Activated CD4-positive, alpha-beta T cell treated with anti-CD3 and anti-CD28 coated beads for 4 hours (primary cell): ENCODE measurements at places on chromosomes 5 and 9.

DNA sequence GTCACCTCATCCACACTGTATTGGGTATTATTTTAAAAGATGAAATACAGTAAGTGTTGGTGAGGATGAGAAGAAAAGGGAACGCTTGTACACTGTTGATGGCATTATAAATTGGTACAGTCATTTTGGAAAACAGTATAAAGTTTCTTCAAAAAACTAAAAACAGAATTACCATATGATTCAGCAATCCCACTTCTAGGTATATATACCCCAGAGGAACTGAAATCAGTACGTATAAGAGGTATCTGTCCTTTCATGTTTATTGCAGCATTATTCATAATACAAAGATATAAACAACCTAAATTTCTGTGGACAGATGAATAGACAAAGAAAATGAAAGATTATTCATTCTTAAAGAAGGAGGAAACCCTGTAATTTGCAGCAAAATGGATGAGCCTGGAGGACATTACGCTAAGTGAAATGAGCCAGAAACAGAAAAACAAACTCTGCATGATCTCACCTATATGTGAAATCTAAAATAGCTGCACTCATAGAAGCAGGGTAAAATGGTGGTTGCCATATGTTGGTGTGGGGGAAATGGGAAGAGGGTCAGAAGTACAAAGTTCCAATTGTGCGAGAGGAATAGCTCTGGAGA, 191.6 kb downstream of the TRIM36 start:
- no peak for DNase-seq

DNA sequence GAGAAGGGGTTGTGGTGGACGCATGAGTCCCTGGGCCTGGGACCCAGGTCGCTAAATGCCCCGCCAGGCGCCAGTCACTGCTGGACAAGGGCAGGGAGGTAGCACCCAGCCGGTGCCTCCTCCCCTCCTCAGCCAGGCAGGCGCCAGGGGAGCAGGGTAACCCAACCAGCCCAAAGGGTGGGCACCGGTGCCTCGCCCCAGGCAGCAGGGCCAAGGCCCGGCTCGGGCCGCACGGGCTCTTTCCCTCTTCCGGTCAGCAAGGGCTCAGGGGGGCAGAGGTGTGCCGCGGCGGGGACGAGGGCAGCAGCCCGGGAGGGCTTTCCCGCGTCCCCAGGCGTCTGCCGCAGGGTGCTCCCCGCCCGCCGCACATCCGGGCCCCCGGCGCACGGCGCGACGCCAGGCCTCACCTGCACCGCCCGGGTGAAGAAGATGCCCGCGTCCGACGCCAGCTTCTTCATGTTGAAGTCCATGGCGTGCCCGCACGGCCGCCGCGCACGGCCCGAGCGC, 393 bp downstream of the SH3GLB2 start:
- DNase-seq, result no peak

DNA sequence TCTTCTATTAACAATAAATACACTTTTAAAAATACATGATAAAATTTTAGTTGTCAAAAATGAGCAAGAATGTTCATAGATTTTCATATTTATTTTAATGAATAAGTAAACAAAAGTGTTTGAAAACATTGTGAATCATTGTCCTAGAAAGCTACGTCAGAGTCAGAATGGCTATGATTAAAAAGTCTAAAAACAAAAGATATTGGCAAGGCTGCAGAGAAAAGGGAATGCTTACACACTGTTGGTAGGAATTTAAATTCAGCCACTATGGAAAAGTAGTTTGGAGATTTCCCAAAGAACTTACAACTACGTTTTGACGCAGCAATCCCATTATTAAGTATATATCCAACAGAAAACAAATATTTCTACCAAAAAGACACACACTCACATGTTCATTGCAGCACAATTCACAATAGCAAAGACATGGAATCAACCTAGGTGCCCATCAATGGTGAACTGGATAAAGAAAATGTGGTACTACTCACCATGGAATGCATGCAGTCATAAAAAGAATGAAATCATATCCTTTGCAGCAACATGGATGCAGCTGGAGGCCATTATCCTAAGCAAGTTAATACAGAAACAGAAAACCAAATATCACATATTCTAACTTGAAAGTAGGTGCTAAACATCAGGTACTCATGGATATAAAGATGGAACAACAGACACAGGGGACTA, 49.2 kb upstream of the FBXL17 start:
- no peak for DNase-seq

- no peak for DNase-seq
Observed at GRCh38 chr5:58530942-58531490, 39.8 kb downstream of the GAPT start.

DNA sequence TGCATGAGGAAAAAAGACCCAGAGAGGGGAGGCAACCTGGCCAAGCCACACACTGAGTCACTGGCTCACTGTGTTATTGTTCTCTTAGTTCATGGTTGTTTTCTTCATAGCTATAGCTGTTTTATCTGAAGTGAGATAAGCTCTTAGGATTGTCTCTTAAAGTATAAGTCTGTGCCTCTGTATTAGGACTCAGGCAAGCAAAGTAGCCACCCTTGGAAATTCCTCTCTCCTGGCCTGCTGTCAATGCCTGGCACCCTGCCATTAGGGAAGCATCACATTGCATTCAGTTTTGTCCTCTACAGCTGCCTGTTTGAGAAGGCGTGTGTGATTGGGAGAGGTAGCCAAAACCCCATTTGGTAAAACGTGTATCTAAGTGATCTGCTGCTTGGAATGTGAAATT, 147.4 kb upstream of the GLRA1 start:
- no peak for DNase-seq

GRCh38 chr5:64502196-64502595, 3.6 kb upstream of the RGS7BP start:
- no peak for DNase-seq

- DNase-seq, result peak; percentile 19
Observed at GRCh38 chr5:74648835-74649293, 8.3 kb upstream of the ENC1 start.

DNA sequence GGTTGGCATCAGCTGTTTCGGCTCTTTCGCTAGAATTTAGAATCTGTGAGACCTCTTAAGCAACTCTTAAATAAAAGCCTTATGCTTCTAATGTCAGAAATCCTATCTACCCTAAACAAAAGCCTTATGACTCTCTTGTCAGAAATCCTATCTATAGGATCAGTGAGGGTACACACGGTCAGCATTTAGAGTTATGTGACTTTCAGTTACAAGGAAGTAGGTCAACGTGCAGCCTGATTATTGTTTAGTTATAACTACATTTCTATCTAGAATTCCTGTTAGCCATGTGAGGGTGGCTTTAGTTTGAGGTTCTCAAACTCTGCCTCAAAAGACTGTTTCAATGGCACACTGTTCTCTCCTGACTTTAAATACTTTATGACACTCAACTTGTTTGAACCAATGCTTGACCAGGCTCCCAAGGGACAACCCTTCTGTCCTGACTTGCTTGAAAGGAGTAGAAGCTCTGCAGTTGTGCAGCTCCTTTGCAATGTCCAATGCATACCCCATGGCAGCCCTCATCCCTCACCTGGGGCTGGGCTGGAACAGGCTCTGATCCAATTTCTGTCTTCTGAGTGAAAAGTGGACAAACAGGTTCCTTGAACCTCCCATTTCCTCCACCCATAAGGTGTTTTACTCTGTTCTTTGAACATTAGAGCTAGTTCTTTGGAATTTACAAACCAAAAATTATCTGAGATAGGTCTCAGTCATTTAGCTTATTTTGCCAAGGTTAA, 251.6 kb upstream of the PIK3R1 start:
- DNase-seq, result no peak

GRCh38 chr5:175765858-175766257, 105.5 kb upstream of the CPLX2 start:
- no peak for DNase-seq

GRCh38 chr5:10719965-10720364, 41.1 kb downstream of the DAP start:
- DNase-seq, result no peak

DNA sequence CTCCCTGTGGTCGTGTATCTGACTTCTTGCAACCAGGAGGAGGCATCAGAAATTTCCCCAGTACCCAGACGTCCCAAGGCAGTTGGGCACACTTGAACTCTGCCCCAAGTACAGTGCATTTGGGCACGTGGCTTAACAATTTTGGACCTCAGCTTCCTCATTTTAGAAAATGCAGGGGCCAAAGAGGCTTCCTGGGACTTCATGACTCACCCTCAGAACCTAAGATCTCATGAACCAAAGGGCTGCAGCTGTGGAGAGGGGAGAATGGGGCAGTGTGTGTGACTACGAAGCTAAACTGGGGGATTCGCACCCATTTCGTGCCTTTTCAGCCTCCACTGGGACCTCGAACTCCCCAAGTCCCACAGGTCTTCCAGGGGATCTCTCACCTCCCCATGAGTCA, 59.2 kb downstream of the SYK start:
- DNase-seq, result no peak

GRCh38 chr9:16100537-16101091, 547.8 kb downstream of the CCDC171 start:
- no peak for DNase-seq

DNA sequence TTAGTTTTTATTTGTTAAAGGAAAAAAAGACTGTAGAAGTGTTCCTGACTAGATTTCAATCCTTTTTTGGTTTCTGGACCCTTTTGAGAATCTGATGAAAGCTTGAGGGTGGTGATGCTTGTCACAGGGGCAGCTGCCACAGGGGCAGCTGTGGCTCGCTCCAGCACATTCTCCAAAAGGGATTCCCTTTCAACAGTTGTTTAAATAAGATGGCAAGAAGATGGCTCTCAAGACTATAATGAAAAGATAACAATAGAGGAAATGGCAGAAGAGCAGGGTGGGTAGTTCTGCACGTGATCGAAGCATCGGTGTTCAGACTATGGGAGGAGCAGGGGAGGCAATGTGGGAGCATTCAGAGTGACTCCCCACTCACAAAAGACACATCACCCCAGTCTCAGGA, 46.5 kb upstream of the TNFAIP8 start:
- no peak for DNase-seq

DNA sequence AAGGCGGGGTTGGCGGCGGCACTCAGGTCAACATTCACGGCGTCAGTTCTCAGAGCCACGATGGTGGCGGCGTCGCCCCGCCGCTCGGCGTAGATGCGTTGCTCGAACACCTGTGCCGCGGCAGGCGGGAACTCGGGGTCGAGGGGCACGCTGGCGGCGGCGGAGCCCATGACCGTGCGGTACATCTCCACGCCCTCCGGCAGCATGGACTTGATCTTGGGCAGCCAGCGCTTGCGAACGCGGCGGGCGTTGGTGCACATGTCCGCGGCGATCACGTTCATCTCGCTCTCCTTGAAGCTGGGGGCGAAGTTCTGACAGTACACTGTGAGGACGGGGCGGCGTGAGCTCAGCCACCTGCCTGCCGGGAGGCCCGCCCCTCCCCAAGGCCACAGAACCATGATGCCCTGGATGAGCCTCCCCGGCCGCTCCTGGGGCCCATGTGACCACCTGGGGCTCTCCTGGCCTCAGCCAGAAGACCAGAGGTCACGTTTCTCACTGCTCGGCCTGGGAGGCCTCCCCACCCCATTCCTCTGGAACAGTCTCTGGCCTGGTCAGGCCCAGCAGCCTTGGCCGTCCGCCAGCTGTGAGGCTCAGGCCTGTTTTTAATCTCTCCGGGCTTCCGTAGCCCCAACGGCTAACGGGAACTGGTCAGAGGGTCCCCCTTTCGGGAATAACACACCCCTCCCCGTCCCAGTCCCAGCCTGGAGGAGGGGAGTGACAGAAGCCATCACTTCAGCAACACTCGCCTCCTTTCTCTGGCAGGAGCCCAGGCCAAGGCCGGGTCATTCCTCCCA, 50.7 kb upstream of the UBAC1 start:
- no peak for DNase-seq

- DNase-seq, result no peak
Observed at GRCh38 chr9:70561786-70562395, 147.4 kb upstream of the KLF9 start.

- no peak for DNase-seq
Observed at GRCh38 chr5:109697339-109697738, 7.6 kb downstream of the MAN2A1 start.

- no peak for DNase-seq
Observed at GRCh38 chr5:101012880-101013279, 109.8 kb upstream of the ST8SIA4 start.

GRCh38 chr9:104258296-104259011, 164.3 kb downstream of the SMC2 start:
- DNase-seq, result no peak

GRCh38 chr9:85021686-85022085, 352.2 kb downstream of the NTRK2 start:
- DNase-seq, result no peak

- DNase-seq, result no peak
Observed at GRCh38 chr5:102811972-102812371, 56.9 kb downstream of the PAM start.

DNA sequence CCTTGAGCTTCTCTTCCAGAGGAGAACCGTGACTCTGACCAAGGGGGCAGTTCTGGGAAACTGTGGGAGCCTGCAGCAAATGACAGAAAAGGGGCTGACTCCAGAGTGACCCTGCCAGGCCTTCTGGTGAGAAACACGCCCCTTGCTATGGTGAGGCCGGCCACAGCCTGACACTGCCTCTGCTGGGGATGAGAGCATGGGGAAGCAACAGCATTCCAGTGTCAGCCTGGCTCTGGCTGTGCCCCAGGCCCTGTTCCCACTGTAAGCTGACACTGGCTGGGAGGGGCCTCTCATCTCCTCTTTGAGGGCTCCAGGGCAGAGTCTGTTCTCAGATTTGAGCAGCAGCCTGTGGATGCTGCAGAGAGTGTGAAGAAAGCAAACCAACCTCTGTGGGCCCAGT, 180.0 kb upstream of the IL12B start:
- DNase-seq, result no peak

- no peak for DNase-seq
Observed at GRCh38 chr5:2330325-2331130, 420.9 kb downstream of the IRX2 start.

GRCh38 chr5:91177085-91177484, 206.0 kb downstream of the ARRDC3 start:
- no peak for DNase-seq

- DNase-seq, result no peak
Observed at GRCh38 chr9:38338342-38339018, 54.0 kb upstream of the ALDH1B1 start.

DNA sequence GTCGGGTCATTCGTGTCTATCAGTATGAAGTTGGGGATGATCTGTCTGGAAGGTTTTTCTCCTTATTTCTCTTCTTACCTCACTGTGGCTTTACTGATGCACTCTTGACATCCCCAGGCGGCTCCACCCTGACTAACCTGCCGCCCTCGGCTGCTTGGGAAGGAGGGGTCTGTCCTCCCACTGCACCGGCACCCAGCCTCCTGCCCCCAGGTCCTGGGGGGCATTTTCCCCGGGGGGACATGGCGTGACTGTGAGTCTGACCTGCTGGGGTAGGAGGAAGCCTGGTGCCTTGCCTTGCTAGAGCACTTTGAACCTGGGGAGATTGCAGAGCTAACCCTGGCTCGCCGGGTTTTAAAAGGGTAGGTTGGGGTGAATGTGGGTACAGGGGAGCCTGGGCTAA, 27.5 kb downstream of the DYNC2I2 start:
- no peak for DNase-seq

DNA sequence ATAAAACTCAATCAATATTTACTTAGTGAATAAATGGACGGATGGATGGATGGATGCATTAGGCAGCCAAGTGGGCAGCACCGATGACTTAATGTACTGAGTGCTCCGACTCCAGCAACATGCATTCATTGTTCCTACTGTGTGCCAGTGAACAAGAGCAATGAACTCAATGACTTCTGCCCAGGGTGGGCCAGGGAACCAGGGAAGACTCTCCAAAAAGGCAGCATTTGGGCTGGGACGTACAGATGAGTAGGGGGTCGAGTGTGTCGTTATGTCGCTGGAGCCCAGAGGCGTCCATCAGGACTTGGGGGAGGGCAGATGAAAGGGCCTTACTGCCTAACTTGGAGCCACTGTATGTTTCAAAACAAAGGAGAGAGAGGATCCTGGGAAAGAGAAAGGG, 126.4 kb downstream of the KCNIP1 start:
- DNase-seq, result no peak
